Amniotic epithelial cell (primary cell): ENCODE measurements at places on chromosomes 6 and 20.

- DNase-seq, result peak; percentile 78
These were observed 1.4 kb downstream of the PHF20 start for GRCh38 chr20:35773154-35773751.

DNA sequence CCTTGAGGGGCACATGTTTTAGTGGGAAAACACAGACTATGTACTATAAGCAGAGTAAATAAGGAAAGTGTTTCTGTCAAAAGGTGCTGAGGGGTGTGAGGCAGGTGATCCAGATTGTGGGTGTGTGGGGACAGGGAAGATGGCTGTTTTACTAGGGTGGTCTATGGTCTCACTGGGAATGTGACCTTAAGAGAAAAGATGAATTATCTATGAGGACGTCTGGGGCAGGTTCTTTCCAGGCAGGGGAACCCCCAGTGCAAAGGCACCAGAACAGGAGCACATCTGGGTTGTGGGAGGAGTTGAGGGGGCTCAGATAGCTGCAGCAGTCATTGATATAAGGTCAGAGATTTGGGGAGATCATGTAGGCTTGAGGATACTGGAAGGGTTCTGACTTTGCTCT, 18.2 kb upstream of the POLR1H start:
- no peak for DNase-seq

DNA sequence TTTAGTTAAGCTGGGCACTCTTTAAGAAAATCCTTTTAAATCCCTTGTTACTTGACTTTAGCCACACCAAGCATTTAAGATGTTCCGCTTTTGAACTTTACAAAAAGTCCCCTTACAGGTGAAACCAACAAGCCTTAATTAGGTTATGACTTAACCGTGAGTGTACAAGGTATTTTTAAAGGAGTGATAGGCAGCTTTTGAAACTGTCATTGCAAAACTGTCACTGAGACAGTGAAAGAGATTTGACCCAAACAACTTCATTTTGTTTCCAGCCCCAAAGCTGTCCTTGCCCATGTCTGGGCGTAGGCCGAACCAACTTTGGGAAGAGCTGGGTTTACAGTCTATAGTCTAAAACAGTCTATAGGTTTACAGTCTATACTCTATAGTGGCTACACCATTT, 305.4 kb downstream of the FARS2 start:
- DNase-seq, result no peak

DNA sequence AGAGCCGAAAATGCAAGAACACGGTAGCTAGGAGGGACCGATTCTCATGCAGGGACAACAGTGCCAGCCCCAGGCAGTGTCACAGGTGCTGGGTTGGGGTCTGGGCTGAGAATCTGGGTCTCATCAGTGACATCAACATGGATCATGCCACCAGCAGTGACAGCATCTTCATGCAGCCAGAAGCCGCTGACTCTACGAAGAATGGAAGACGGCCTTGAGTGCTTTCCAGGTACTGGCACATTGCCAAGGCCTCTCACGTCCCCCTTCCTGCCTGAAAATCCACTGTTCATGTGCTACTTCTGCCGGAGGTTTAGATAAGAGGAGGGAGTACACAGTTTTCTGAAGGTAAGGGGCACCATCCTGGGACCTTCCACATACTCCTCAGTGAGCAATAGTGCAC, 141.1 kb upstream of the FOXQ1 start:
- DNase-seq, result no peak

GRCh38 chr20:4021906-4022305, 6.5 kb upstream of the RNF24 start:
- no peak for DNase-seq

- DNase-seq, result no peak
These were observed 97.0 kb downstream of the FOXF2 start for GRCh38 chr6:1486387-1486786.

GRCh38 chr20:10558635-10559187, 115.1 kb downstream of the JAG1 start:
- DNase-seq, result peak; percentile 89

GRCh38 chr20:16701296-16701695, 28.5 kb upstream of the SNRPB2 start:
- DNase-seq, result no peak

DNA sequence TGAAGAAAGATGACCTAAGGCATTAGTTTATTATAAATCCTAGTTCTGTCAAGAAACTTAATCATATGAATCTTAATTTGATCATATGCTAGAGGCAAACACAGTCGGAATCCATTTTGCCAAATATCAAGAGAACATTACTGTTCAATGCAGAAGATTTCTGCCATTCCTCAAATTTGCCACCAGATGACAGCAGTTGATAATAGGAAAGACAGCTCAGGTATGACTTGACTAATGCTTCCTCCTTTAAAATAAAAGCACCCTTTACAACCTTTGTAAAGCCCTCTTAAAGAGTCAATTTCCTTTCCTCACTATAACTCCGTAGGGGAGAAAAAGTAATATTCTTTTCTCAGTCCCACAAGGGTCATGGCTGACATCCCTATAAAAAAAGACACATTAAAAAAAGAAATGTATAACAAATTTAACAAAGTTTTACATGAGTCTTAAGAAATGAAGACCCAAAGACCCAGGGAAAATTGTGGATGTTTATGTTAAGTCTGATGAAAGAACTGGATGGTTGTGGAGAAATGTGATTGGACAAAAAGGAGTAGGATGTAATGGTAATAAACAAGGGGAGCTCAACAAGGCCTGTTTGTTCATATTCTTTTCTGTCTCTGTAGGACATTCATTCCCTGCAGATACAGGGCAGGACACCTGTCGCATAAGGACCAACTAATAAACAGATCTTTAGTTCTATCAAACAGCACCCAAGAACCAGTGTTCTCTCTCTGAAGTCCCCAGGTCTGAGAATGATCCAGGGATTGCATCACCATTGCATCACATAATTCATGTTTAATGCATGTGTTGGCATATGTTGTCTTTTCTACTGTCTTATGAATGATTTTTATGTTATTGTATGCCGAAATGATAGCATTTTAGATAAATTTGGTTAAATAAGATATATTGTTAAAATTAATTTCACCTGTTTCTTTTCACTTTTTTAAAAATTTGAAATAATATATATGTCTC, 23.0 kb upstream of the IL17A start:
- peak; percentile 2 for DNase-seq

- DNase-seq, result peak; percentile 99
These were observed 175.9 kb downstream of the SOX4 start for GRCh38 chr6:21769405-21769861.

- peak; percentile 0 for DNase-seq
These were observed 272.8 kb upstream of the SLC35B3 start for GRCh38 chr6:8707956-8708772.

- DNase-seq, result no peak
These were observed 41.1 kb downstream of the FARS2 start for GRCh38 chr6:5302220-5302946.

GRCh38 chr6:168248148-168248620, 71.4 kb downstream of the DACT2 start:
- no peak for DNase-seq

- DNase-seq, result no peak
These were observed 140.2 kb upstream of the MMS22L start for GRCh38 chr6:97423190-97423589.

DNA sequence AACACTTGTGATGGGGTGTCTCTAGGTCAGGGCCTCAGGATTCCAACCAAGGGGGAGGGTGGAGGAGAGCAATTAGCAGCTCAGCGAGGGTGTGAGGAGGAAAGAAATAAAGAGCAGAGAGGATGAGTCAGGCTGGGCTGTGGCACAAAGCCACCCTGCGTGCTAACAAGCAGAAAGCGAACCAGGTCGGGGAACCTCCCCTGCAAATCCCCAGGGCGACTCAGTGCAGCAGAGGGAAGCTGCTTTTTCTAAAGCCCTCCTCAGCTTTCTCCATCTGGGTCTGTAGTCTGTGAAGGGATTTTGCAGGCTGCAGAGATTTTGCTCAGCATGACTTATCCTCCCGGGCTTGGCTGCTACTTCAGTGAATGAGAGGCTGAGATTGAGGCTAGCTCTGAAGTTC, 6.6 kb upstream of the SPO11 start:
- no peak for DNase-seq

GRCh38 chr6:50840112-50840810, 21.6 kb downstream of the TFAP2B start:
- no peak for DNase-seq

DNA sequence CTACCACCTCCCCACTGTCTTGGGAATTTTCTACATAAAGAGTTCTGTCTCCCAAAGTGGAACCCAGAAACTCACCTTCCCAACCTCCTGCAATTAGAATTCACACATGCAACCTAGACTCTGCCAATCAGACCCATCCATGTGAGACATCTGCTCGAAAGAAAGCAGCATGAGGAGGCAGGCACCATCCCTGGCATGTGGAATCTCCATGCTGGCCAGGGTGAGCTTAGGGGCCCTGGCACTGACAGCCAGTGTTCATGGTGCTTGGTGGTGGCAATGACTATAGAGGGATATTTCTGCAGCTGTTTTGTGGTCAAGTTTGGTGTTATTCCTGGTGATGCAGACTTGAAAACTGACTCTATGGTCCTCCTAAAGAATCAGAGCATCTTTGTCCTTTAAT, 17.4 kb upstream of the FOXF2 start:
- DNase-seq, result no peak

DNA sequence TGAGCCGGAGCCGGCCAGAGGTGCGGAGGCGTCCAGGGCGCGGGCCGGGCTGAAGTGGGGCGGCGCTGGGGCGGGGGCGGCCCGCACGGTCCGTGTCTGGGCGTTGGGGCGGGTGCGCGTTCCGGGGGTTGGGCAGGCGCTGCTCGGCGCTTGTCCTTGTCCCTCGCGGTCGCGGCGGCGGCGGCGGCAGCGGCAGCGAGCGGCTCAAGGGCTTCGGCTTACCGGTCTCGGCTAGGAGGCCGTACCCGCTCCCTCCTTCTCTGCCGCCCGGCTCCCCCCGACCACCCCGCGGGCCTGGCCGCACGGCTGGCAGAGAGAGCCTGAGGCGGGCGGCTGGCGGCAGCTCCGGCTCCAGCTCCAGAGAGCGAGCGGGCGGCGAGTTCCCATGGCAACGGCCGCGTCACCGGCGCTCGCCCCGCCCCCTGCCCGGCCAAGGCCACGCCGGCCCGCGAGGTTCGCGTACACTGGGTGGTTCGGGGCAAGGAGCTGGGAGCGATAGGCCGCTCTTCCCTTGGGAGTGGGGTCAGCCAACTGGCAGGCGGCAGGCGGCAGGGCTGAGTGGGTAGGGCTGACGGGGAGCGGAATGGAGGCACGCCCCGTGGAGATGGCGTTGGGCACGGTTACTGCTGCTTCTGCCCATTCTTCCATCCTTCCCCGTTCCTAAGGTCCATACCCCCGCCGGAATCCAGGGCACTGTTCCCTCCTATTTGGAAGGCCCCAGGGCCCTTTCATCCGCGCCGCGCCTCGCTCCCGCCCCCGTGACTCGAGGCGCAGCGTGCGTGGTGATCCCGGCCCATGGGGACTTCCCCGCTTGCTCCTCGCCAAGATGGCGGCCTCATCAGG, at the start of gene LRRC73:
Gene LRRC73, minus strand, starts transcription at position 363 of the 843 bp plus-strand sequence. CDS start 561 bp downstream, outside the sequence.
- DNase-seq, result peak; percentile 75

- no peak for DNase-seq
These were observed 166.9 kb downstream of the EYA2 start for GRCh38 chr20:47061549-47061948.

- DNase-seq, result no peak
These were observed 45.6 kb downstream of the FAM50B start for GRCh38 chr6:3894590-3895311.

- no peak for DNase-seq
These were observed 227.4 kb downstream of the LRFN2 start for GRCh38 chr6:40359808-40360207.

DNA sequence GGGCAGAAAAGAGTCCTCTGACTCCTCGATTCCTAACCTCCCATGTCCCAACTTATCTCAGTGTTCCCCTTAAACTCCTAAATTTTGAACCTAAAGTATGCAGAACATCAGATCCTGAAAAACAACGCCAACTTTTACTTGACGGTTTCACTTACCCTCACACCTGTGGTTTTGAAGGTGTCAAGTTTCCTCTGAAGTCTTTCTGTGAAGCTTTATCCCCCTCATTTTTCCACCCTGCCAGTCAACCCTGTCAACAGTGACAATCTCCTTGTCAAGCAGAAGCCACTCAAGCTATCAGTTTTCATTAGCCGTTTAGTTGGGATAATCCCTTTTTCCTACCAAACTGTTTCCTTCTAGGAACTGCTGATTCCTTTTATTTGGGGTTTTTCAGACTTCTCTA, 245.4 kb upstream of the PREP start:
- no peak for DNase-seq

- DNase-seq, result no peak
These were observed 93.0 kb downstream of the SLC35B3 start for GRCh38 chr6:8342241-8342819.

DNA sequence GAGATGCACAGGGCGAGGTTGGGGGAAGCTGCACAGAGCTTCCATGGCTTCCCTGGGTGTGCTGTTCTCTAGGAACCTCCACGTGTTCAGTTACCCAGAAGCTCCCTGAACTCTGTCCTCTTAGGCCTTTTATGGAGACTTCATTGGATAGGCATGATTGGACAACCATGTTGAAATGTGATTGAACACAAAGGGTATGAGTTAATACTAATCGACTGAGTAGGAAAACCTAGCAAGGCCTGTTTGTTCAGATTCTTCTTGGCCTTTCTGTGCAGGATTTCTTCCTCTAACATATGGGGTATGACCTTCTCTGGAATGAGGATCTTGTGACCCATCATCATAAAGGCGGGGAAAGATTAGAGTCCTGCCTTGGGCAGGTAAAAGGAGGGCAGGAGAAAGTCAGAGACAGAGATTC, 70.7 kb upstream of the SMIM29 start:
- no peak for DNase-seq

DNA sequence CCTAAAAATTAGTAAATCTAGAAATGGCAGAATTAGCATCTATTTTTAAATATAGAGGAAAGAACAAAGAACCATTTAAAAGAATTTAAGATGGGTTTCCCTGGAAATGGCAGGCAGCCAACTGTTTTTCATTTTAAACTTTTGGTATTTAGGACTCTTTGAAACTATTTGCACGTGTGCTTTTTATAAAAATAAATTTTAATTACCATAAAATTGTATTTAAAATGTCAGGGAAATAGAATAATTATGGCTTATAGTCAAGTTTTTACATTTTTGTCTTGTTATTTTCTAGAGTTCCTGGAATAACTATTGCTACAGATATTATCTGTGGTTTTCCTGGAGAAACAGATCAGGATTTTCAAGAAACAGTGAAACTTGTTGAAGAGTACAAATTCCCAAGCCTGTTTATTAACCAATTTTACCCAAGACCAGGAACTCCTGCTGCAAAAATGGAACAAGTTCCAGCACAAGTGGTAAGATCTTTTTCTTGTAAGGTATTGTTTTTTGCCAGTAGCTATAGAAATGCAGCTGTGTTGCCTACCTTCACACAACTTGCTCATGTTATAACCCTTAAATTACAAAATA, 528.7 kb upstream of the SOX4 start:
- DNase-seq, result peak; percentile 61

DNA sequence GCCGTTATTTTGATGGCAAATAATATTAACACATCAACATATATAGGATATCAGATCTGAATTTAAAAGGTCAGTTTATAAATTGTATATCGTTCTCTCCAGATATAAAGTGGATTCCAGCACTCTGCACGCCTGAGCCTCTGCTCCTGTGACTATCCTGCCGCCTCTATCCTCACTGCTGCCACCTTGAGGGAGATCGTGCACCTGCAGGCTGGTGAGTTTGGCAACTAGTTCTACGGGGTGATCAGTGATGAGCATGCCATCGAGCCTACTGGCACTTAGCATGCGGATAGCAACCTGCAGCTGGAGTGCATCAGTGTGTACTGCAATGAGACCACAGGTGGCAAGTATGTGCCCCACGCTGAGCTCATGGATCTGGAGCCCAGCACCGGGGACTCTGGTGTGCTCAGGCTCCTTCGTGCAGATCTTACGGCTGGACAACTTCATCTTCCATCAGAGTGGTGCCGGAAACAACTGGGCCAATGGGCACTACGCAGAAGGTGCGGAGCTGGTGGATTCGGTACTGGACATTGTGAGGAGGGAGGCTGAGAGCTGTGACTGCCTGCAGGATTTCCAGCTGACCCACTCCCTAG, 84.9 kb downstream of the FBXO5 start:
- DNase-seq, result peak; percentile 16
